ENCODE measurements at places on chromosomes 12 and 14. TPM values are rescaled to one million over a fixed set of nuclear protein-coding genes. Genes with fewer than 3 reads are reported as not detected.

DNA sequence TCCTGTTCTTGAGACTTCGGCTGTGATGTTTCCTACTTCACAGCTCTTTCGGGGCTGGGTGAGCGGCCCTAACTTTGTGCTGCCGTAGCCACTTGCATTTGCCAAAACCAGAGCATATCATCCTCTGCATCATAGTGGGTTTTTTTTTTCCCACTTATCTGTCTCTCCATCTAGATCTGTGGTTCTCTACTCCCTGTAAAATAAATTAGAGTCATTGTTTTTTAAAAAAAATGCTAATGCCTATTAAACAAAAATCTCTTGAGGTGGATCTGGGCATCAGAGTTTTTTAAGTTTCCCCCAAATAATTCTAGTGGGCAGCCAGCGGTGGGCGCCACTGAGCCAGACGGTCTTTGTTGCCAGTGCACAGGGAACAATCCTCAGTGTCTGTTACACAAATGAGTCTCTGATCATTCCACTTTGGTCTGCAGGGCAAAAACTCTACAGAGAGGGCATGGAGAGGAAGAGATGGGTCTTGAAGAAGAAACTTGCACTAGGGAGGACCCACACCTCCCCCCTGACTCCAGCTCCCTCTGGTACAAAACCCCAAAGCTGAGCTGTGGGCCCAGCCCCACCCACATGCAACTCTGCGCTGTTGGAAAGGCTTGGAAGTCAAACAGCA is 62.4 kb upstream of the BCL2L14 start:
- no peaks in the 10 kb centered on the region for H3K27me3 ChIP-seq
- no peak for DNase-seq
- no peak overlapping the region for H3K27ac ChIP-seq
- H3K36me3 ChIP-seq: no peaks in the 10 kb centered on the region

The CLECL1 gene
- not detected for total RNA-seq

The RFX4 gene
- not detected for total RNA-seq

GRCh38 chr12:123936471-123936870 is 36.2 kb downstream of the CCDC92 start:
- H3K36me3 ChIP-seq: peaks cover 5% of the 10 kb centered on the region
- no peaks in the 10 kb centered on the region for H3K4me1 ChIP-seq
- H3K4me3 ChIP-seq: no peak overlapping the region
- no peak overlapping the region for H3K27ac ChIP-seq
- DNase-seq: no peak
- H3K27me3 ChIP-seq: no peaks in the 10 kb centered on the region

- DNase-seq: no peak
- no peaks in the 10 kb centered on the region for H3K4me1 ChIP-seq
- H3K27ac ChIP-seq: no peak overlapping the region
Measured at GRCh38 chr14:74528406-74528805, 34.8 kb downstream of the ISCA2 start.

The NTS gene
- total RNA-seq: not detected

- peak; percentile 99 for DNase-seq
- no peaks in the 10 kb centered on the region for H3K4me1 ChIP-seq
- H3K27me3 ChIP-seq: no peaks in the 10 kb centered on the region
- no peaks in the 10 kb centered on the region for H3K36me3 ChIP-seq
- peak overlapping the region; percentile 84 for H3K4me3 ChIP-seq
Measured at GRCh38 chr14:105473677-105474482, 741 bp upstream of the CRIP2 start.

DNA sequence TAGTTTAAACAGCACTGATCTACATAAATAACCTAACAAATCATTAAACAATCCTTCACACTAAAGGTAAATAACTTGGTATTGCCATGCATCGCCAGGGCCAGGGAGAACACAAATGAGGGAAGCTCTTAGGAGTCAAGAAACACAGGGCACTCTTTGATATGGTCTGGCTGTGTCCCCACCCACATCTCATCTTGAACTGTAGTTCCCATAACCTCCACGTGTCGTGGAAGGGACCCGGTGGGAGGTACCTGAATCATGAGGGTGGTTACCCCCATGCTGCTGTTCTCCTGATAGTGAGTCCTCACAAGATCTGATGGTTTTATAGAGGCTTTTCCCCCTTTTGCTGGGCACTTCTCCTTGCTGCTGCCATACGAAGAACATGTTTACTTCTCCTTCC is 17.3 kb downstream of the TMEM132D start:
- H3K4me1 ChIP-seq: no peaks in the 10 kb centered on the region
- H3K27me3 ChIP-seq: no peaks in the 10 kb centered on the region
- H3K4me3 ChIP-seq: no peak overlapping the region
- H3K27ac ChIP-seq: no peak overlapping the region
- no peaks in the 10 kb centered on the region for H3K36me3 ChIP-seq

GRCh38 chr12:110913119-110914056 is 7.0 kb downstream of the MYL2 start:
- no peak overlapping the region for H3K27ac ChIP-seq
- H3K4me3 ChIP-seq: no peak overlapping the region
- H3K4me1 ChIP-seq: no peaks in the 10 kb centered on the region
- DNase-seq: no peak
- no peaks in the 10 kb centered on the region for H3K36me3 ChIP-seq
- H3K27me3 ChIP-seq: no peaks in the 10 kb centered on the region

DNA sequence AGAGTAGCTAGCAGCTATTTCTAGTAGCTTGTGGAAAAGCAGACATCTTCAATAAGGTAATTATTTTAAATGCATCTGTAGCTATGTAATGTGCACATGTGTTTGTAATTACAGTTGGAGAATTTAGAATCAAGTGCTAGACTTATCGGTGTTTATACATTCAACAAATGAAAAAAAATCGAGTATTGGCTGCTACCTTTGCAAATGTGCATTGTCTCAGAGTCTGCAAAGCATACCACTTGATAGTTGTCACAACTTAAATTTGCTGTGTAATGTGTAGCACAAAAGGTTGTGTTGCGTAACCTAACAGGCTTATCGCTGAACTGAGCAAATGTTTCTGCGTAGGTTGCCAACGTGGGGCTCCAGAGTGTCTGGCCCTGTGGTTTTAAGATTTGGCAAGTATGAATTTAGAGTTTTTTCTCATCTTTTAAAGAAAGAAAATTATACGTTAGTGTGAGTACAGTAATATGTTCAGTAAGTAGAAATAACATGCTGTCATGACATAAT is 44.3 kb downstream of the TMTC2 start:
- no peaks in the 10 kb centered on the region for H3K4me1 ChIP-seq
- H3K4me3 ChIP-seq: no peak overlapping the region
- H3K36me3 ChIP-seq: no peaks in the 10 kb centered on the region
- no peak overlapping the region for H3K27ac ChIP-seq
- H3K27me3 ChIP-seq: no peaks in the 10 kb centered on the region

The PLBD1 gene
- total RNA-seq: 24.8 TPM

The P3H3 gene
- 43.5 TPM for total RNA-seq

The DLGAP5 gene
- total RNA-seq: not detected

DNA sequence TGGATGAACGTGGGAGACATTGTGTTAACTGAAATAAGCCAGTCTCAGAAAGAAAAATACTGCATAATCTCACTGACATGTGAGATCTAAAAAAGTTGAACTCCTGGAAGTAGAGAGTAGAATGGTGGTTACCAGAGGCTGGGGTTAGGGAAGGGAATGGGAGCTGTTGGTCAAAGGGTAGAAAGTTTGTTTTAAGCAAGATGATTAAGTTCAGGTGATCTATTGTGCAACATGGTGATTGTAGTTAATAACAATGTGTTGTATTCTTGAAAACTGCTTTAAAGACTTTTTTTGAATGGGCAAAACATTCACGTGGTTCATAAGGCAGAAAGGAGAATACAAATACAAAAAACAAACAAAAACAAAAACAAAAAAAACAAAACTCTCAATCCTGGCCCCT is 460.4 kb upstream of the TBX3 start:
- H3K4me3 ChIP-seq: no peak overlapping the region
- H3K27me3 ChIP-seq: no peaks in the 10 kb centered on the region
- no peaks in the 10 kb centered on the region for H3K36me3 ChIP-seq
- DNase-seq: no peak
- H3K27ac ChIP-seq: no peak overlapping the region

The KCNC2 gene
- total RNA-seq: not detected

DNA sequence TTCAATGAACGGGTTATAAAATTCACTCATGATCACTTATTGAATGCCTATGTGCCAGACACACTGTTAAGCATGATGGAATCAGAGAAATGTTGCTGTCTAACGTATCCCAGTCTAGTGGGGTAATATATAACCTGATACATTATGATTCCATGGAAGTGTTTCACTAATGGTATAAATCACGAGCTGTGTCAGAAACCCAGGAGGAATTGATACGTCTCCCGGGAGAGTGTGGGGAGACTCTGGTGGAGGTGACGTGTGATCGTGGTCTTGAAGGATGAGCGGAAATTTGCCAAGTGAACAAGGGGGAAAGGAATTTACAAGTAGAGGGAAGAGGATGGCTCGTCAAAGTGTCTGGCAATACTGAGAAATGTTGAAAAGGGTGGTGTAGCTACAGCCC is 26.5 kb downstream of the MANSC1 start:
- H3K27ac ChIP-seq: no peak overlapping the region
- no peaks in the 10 kb centered on the region for H3K27me3 ChIP-seq
- H3K36me3 ChIP-seq: no peaks in the 10 kb centered on the region
- no peaks in the 10 kb centered on the region for H3K4me1 ChIP-seq

The ZBTB42 gene
- 4.7 TPM for total RNA-seq

Measured in aorta (tissue), 5 donors.